ENCODE measurements at places on chromosomes 2 and 18. TPM values are rescaled to one million over a fixed set of nuclear protein-coding genes. Genes with fewer than 3 reads are reported as not detected.

DNA sequence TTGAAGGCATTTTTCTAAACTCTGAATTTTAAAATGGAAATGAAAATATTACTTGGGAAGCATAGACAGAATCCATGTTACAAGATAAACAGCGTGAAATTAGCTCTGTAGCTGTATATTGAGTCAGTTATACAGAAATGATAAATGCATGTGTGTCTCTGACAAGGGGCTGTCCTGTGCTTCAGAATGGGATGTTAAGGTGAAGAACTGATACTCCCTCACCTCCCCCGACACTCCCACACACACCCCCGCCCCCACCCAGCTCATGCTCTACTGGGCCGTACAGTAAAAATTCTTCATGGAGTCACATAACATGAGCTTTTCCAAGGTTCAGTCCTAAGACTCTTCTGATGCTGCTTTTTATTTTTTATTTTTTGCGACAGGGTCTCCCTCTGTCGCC is 869 bp upstream of the THUMPD2 start:
- DNase-seq, result no peak

GRCh38 chr2:102276549-102277201 is 34.7 kb upstream of the IL1RL1 start:
- no peak for DNase-seq

DNA sequence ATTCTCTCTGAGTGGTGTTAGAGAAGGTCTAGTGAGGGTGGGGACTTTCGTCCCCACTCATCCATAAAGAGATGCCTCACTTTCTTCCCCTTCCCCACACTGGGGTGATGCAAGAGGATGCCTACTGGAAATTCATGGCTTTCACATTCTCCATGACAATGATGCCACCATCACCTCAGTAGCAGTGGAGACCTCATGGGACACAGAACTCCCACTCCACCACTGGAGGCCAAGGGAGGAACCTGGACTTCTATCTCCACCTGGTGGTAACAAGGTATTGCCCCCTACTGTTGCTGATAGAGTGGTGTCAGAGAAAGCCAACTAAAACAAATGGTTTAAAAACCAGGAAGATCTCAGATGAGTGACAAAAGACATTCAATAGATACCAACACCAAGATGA is 110.9 kb downstream of the INHBB start:
- DNase-seq, result no peak

- DNase-seq, result no peak
Observed at GRCh38 chr2:70956141-70956540, 20.4 kb downstream of the ATP6V1B1 start.

DNA sequence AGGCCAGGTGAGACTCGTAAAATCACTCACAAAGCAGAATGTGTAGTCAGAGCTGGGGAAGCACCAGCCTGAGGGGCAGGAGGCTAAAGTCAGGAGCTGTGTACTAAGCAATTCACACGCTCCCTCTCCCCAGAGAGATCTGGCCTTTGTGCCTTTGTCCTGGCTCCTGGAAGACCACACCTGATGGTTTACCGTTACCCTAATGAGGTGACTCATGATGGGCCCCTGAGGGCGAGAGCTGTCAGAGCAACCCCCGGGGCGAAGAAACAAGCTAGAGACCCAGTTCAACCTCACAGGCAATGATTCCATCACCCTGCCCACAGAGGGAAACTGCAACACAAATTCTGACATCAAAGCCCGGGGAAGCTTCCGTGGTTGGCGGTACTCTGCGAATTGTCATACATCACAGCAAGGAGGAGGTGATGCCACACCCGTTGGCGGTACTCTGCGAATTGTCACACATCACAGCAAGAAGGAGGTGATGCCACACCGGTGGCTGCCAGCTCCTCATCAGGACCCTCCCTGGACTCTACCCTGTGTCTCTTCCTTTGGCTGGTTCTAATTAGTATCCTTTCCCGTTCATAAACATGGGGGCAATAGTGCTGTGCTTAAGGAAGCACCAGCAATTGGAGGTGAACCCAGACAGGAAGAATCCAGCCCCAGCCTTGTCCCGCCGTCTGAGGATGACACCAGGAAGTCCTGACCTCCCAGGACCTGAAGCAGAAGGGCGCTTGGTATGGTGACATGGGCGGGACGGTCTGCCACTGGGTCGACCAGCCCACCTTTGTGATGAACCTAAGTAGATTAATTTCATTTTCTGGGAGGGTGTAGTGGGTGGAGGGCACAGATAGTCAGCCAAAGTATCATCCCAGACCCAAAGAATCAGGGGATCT is 30.5 kb downstream of the B3GNT7 start:
- no peak for DNase-seq

- DNase-seq, result no peak
Observed at GRCh38 chr2:60152226-60152833, 401.1 kb downstream of the BCL11A start.

- no peak for DNase-seq
Observed at GRCh38 chr2:132911726-132912724, 242.0 kb upstream of the LYPD1 start.

Gene RUFY4
- not detected for total RNA-seq

DNA sequence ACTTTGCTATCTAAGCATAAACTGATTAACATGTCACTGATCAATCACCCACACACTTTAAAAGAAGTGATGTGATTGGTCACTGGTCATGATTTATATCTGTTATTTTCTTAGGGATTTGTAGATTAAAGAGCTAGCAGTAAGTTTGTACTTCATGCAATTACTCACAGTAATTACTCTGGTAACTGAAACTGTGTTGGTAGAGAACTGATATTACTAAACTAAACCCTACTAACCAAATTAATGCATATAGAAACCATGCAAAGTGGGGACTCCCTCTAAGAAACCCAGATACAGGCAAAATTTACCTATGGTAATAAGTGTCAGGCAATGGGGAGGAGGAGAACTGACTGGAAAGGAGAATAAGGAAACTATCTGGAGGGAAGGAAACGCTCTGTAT is 44.8 kb upstream of the C2orf15 start:
- DNase-seq, result no peak

Gene GULP1
- 3.8 TPM for total RNA-seq

DNA sequence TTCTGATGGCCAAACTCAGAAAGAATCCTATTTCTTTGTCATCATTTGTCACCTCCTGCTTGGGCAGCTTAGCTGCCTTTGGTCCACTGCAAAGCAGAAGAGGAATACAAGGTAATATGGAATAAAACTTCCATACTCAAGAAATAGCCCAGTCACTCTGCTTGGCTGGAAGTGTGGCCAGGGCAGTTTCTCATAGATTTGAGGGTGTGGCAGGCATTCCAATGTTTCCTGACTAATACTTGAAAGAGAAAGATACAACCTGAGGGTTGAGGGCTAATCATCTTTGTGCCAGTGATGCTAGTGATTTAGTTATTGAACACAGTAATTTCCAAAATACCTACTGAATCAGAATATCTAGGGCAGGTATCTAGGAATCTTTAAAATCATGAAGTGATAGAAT is 83.1 kb downstream of the FAM161A start:
- DNase-seq, result no peak

Gene SERPINB2
- 0.28 TPM for total RNA-seq

- no peak for DNase-seq
Observed at GRCh38 chr2:233489143-233489542, 77.4 kb downstream of the USP40 start.

GRCh38 chr2:38658613-38659012 is 7.3 kb upstream of the GALM start:
- DNase-seq, result no peak

GRCh38 chr2:120802158-120802557 is 66.5 kb downstream of the GLI2 start:
- DNase-seq, result no peak

Gene CFAP65
- total RNA-seq, result 0.04 TPM

DNA sequence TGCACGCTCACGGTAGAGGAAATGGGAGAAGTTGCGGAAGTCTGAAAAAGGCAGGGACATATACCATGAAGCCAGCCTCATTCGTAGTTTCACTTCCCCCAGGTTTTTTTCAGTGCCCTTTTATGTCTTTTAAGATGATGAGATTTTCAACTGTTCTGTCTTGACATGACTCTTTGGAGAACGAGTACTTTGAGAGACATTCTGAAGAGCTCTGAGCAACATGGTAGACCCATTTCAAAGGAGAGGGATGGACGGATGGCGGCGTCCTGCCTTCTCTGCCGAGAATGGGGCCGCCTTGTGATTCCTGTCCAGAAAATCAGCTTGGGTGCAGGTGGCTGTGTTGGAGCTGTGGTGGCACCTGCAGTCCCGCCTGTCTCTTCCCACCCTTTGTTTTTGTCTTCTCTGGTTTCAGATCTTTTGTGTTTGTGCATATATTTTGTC is 41.7 kb downstream of the SH3BP4 start:
- no peak for DNase-seq

Gene KIF3C
- total RNA-seq, result 3.8 TPM

Gene ASXL3
- total RNA-seq, result 2.5 TPM

Gene ANKRD62
- total RNA-seq, result not detected

Gene RBM44
- total RNA-seq, result 0.52 TPM

GRCh38 chr2:239598011-239598731 is 197.4 kb upstream of the HDAC4 start:
- peak; percentile 5 for DNase-seq

DNA sequence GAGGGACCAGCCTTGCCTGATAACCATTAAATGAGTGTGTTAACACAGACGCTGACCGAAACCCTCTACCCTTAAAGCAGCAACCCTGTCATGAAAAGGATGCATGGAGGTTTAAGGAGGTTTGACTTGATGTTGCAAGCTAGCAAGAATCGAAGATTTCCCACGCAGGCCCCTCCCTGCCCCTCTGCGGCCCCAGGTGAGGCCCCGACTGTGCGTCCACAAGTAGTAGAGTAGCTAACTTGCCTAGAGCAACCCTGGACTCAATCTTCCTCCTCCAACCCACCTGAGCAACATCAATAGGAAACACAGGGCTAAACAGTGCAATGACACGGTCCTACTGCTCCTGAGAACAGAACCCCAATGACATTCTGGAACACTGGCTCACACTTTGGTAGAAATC is 150.1 kb downstream of the COL4A4 start:
- DNase-seq, result no peak

DNA sequence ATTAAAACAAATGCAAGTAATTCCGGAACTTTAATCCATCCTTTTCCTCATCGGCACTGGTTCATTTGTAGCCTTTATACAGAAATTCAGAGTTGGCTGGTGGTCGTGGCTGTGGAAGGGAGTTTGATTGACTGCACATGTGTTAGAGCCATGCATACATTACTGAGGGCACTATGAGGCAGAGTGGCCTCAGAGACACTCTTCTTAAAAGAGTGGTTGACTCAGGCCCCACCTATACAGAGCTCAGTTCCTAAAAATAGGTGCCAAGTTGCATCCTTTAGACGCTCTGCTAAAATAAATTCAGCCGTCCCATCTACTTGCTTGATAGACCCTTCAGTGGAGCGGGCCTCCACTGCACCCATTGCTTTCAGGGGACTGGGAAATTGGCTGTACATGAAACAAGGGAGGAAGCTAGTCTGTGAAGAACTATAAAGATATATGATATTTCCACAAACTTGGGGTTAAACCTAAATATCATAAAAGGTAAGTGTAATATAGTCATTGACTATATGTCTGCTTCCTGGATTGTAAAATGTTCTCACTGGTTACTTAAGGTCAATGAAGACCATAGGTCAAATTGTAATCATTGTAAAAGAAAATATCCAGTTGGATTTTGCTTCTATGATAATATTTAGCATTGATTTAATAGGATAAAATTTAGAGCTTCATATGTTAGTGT is 298.9 kb downstream of the XIRP2 start:
- no peak for DNase-seq

DNA sequence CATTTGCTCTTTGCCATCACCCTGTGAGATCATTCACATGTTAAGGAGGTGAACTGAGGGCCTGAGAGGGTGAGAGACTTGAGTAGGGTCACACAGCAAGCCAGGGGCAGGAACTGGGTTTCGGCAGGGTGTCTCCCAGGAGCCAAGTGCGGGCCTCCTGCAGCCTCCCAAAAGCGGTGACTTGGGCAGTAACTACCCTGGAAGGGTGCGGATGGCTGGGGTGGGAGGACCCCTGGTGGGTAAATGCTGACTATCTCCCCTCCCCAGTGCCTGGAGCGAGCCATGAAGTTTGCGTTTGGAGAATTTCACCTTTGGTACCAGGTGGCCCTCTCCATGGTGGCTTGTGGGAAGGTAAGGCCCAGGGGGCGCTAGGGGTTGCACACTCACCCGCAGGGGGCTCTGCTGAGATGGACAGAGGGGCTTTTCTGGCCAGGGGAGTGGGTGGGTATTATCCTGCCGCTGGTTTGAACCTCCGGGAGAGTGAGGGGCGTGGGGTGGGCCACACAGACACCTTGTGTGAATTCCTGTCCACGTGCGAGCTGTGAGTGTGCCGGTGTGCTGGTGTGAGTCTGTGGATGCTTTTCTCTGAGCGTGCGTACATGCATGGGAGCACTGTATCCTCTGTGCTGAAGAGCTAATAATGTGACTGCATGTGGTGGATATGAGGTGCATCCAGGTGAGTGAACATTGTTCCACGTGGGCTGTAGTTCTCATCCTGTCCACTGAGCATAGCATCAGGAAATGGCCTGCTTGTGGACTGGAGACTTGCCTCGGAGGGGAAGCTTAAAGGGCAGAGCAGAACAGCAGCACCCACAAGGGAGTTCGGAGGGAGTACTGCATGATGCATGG is 91.0 kb upstream of the MCFD2 start:
- DNase-seq, result no peak

Gene TXNDC2
- not detected for total RNA-seq

DNA sequence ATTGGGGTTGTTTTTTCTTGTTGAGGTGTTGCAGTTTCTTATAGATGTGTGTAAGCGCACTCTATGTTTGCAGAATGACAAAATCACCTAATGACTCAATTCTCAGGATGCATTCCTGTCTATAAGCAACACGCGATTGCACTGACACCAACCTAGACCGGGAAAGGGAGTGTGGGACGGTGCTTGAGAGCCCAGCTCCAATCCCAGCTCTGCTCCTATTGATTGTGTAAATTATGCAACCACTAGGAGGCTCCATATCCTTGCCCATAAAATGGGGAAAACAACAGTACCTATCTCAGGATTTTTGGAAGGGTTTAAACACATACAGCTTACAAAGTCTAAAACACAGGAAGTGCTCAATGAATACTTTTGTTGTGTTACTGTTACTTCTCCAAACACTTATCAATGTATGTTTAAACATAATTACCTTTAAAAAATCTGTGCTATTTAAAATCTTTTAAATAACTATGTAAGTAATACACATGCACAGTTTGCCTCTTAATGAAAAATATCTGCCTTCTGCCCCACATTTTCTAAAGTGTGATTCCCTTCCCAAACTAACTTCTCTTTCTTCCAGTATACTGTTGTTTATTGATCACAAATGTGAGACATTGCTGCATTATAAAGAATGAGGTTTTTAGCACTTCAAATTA is 132.5 kb downstream of the SPHKAP start:
- no peak for DNase-seq

Gene TNFRSF11A
- 1.4 TPM for total RNA-seq

Gene LRRC30
- not detected for total RNA-seq

All from heart left ventricle (tissue), 16 donors.